Heart right ventricle (tissue), 16 donors: ENCODE measurements at places on chromosomes 1 and 21. TPM values are rescaled to one million over a fixed set of nuclear protein-coding genes. Genes with fewer than 3 reads are reported as not detected.

Gene PLEKHG5
- total RNA-seq, result 12.5 TPM

Gene C1orf74
- 2.0 TPM for total RNA-seq

Gene LEFTY2
- 0.57 TPM for total RNA-seq

Gene EXO1
- total RNA-seq, result not detected

Gene F5
- 13.4 TPM for total RNA-seq

Gene DDAH1
- total RNA-seq, result 7.0 TPM

Gene KCNA2
- total RNA-seq, result 0.85 TPM

Gene AKR7A3
- total RNA-seq, result 0.19 TPM

Gene FAM72A
- total RNA-seq, result not detected

Gene GJA8
- not detected for total RNA-seq

Gene PRKCZ
- total RNA-seq, result 13.7 TPM

Gene CGN
- total RNA-seq, result 0.27 TPM

Gene SEC16B
- total RNA-seq, result 2.4 TPM

Gene GJC2
- 1.1 TPM for total RNA-seq
